ENCODE measurements at places on chromosomes 7 and 10.

- DNase-seq: no peak
These were observed 127.1 kb downstream of the CDK14 start for GRCh38 chr7:90723233-90723632.

- DNase-seq: no peak
These were observed 34.1 kb downstream of the PRKG1 start for GRCh38 chr10:51108406-51108805.

DNA sequence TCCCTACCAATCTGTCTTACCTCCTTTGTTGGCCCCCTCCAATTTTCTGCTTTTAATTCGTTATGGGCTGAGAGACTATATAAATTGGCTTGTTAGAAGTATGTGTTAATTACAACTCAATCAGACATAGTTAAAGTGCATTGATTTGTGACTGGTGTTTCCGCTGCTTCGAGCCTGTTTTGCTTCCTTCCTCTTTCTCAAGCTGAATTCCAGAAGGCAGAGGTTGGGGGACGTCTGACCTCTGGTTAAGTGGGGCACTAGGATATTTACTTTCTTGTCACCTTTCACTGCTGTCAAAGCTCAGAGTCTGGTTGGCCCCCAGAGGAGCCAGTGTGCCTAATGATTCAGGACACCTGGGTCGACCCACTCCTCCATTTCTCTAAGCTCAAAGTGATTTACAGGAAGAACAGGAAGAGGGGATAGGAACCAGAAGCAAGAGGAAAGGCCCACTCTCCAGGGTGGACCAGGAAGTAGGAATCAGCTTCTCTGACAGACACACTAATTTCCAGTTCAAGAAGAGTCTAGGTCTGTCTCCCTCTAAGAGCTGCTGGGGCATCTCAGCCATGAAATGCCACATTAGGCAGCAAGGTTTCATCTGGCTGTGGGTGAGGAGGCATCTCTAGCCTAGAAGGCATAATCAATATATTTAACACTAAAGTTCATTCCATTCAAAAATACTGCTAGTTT, 397.2 kb upstream of the NPVF start:
- DNase-seq: no peak

DNA sequence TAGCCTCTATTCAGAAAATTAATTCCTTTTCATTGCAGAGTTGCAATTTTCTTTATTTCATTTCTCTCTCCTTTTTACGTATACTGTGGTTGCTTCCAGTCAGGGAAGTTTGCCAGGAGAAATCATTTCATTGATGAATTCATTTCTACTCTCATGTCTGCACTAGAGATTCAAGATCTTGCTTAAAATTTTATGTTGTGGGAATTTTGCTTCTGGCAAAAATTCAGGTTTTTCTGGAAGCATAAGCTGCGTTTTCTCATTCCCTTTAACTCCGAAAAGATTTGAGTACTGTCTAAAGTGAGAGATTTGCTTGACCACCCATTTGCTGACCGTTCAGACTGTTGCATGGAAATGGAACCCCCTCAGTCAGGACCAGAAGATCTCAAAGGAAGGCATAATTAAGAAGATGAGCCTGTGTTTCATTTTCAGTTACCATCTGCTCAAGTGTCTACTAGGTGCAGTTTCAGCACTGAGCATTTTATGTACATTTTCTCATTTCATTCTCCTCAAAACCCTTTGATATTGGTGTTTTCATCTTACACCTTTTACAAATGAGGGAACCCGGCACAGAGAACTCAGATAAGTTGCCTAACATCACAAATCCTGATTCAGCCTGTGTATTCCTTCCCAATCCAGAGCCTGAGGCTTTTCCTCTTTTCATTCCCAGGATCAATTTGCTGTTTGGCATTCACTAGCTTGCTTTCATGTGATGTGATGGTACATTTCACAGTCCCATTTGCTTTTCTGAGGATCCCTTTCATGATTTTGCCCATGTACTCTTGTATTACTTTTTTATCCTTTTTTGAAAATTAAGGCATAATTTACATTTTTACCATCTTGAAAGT, 3.9 kb downstream of the PTPRZ1 start:
- DNase-seq: no peak

DNA sequence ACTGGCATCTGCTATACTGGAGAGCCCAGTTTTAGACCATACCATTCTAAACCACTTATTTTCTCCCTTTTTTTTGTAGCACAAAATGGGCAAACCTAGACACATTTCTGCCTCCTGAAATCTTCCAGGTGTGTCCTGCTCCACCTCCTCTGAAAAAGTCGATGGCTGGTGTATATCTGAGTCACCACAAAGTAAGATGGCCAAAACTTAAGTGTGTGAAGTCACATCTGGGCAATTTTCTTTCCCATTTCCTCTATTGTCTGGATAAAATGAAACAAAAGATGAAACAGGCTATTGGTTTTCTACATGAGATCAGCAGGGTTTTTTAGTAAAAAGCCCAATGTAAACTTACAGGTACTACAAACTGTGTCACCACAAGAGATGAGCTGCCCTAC, 65.5 kb downstream of the OSBPL3 start:
- DNase-seq: no peak

- DNase-seq: no peak
These were observed 131.6 kb upstream of the MGMT start for GRCh38 chr10:129335396-129335795.

- no peak for DNase-seq
These were observed 82.6 kb upstream of the ABCB5 start for GRCh38 chr7:20532890-20533289.

DNA sequence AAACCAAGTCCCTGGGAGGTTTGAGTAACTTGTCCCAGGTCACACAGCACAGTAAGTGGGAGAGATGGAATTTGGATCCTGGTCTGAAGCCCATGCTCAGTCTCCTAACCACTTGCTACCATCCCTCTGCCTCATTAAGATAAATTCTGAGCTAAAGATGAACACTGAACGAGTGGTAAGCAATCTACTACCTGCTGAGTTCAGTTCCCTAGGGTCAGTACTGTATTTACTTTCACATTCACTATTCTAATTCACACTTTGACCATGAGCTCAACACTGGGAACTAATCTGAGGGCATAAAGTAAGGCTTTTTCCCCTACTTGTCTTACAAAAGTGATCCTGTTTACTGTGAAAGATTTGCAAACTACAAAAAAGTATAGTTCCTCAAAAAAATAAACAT, 2.4 kb downstream of the UROS start:
- DNase-seq: peak; percentile 32

GRCh38 chr7:4711093-4711492, 29.0 kb downstream of the FOXK1 start:
- DNase-seq: no peak

- no peak for DNase-seq
These were observed 787 bp upstream of the PLEKHA1 start for GRCh38 chr10:122373721-122374120.

- no peak for DNase-seq
These were observed 111.2 kb downstream of the ZMYND11 start for GRCh38 chr10:246431-246830.
